H4 (cell line): ENCODE measurements at places on chromosomes 5 and 9. TPM values are rescaled to one million over a fixed set of nuclear protein-coding genes. Genes with fewer than 3 reads are reported as not detected.

Gene FOXD4L5
- not detected in 2 replicates for total RNA-seq

Gene DENND1A
- 7.8 and 9.5 TPM in 2 replicates for total RNA-seq

Gene WWC1
- 3.2 and 8.3 TPM in 2 replicates for total RNA-seq

Gene FUBP3
- 30.7 and 36.0 TPM in 2 replicates for total RNA-seq

Gene CTSV
- 10.3 and 10.7 TPM in 2 replicates for total RNA-seq

Gene ZNF189
- 10.0 and 13.6 TPM in 2 replicates for total RNA-seq

Gene SNAPC4
- 2.8 and 5.6 TPM in 2 replicates for total RNA-seq

Gene SLC36A3
- not detected in 2 replicates for total RNA-seq

Gene GFI1B
- 0.10 TPM in 1 of 2 replicates, not detected in the other for total RNA-seq

Gene STPG3
- total RNA-seq = not detected in 2 replicates

Gene CFAP90
- total RNA-seq = not detected in 2 replicates

Gene ASPN
- total RNA-seq = not detected in 2 replicates
